ENCODE measurements at places on chromosomes 3 and 15. TPM values are rescaled to one million over a fixed set of nuclear protein-coding genes. Genes with fewer than 3 reads are reported as not detected.

- H3K4me3 ChIP-seq: no peak overlapping the region
- H3K36me3 ChIP-seq: no peaks in the 10 kb centered on the region
- no peaks in the 10 kb centered on the region for H3K4me1 ChIP-seq
- H3K27me3 ChIP-seq: no peaks in the 10 kb centered on the region
- DNase-seq: no peak
Observed at GRCh38 chr3:72344647-72345046, 503.6 kb downstream of the SHQ1 start.

DNA sequence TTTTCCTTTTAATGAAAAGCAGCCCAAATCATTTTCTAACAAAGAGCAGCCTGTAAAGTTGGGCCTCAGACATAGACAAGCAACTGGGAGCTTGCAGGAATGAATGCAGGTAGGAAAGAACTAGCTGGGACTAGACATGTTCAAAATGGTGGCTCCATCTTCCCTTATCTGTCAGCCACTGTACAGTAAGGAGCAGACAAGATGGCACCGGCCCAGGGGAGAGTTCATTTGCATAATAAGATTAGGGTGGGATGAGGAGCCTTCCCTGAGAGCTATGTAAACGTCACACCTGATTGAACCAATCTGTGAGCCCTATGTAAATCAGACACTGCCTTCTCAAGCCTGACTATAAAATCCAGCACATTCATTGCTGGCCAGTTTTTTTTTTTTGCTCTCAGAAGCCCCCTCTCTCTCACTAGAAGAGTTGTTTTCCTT, 59.7 kb upstream of the GK5 start:
- no peaks in the 10 kb centered on the region for H3K27me3 ChIP-seq
- no peaks in the 10 kb centered on the region for H3K36me3 ChIP-seq

DNA sequence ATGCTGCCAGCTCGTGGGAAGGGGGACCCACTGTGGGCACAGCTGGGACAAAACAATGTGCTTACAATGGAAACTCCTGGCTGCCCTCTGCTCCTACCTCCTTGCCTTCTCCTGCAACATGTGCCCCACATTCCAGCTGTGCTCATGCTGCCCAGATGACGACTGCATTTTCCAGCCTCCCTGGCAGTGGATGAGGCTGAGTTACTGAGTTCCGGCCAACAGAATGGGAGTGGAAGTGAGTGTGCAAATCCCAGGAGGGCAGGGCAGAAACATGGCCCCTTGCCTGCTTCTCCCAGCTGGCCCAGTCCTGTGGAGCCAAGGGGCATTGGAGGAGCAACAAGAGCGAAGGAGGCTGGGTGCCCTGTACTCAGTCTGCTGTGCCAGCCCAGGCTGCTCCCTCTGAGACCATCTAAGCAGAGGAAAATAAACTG, 17.1 kb downstream of the KLF15 start:
- H3K4me1 ChIP-seq: no peaks in the 10 kb centered on the region
- H3K36me3 ChIP-seq: no peaks in the 10 kb centered on the region
- H3K27ac ChIP-seq: no peak overlapping the region
- DNase-seq: no peak
- no peaks in the 10 kb centered on the region for H3K27me3 ChIP-seq

- no peaks in the 10 kb centered on the region for H3K27me3 ChIP-seq
- H3K36me3 ChIP-seq: no peaks in the 10 kb centered on the region
- H3K4me3 ChIP-seq: no peak overlapping the region
- H3K4me1 ChIP-seq: peaks cover 20% of the 10 kb centered on the region
- H3K27ac ChIP-seq: no peak overlapping the region
Observed at GRCh38 chr15:67095912-67096311, 30.5 kb downstream of the SMAD3 start.

DNA sequence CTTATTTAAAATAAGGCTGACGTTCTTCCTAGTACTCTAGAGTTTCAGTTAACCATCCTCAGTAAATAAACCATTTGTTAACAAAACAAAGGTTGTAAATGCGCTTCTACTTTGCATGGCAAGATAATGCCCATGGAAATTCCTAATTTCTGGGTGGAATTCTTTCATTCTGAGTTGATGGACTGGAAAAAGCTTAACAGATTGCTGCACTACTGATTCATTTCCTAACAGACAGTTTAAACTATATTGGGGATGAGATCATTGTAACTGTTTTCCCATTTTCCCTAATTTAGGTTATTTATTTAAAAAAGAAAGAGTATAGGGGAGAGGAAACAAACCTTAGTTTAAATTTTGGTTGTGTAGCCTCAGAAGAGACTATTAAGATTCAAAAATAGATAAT, 342.2 kb downstream of the NLGN1 start:
- no peaks in the 10 kb centered on the region for H3K27me3 ChIP-seq
- H3K36me3 ChIP-seq: no peaks in the 10 kb centered on the region
- DNase-seq: no peak
- no peak overlapping the region for H3K4me3 ChIP-seq
- H3K27ac ChIP-seq: no peak overlapping the region

GRCh38 chr15:56241374-56242105, 2.1 kb downstream of the RFX7 start:
- no peak overlapping the region for H3K27ac ChIP-seq
- no peak for DNase-seq
- peaks cover 14% of the 10 kb centered on the region for H3K4me1 ChIP-seq
- H3K4me3 ChIP-seq: peak overlapping the region; percentile 79
- no peaks in the 10 kb centered on the region for H3K27me3 ChIP-seq

DNA sequence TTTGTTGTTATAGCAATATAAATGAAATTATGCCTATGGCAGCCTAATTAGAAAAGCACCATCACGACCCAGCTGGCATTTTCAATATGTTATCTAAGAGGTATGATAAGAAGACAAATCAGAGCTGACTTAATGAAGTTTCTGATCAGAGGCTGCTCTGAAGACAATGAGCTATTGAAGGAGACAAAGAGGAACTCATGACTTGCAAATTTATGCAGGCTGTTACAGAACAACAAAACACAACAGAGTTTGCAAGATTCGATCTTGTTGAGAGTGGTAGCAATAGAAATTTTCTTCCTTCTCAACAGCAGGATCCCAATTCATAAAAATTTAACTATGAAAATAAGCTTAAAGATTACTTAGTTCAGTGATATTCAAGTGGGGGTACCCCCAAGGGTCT, 7.7 kb downstream of the CCDC54 start:
- H3K36me3 ChIP-seq: no peaks in the 10 kb centered on the region
- no peak overlapping the region for H3K4me3 ChIP-seq
- H3K4me1 ChIP-seq: no peaks in the 10 kb centered on the region
- DNase-seq: no peak

- no peaks in the 10 kb centered on the region for H3K4me1 ChIP-seq
- no peak overlapping the region for H3K27ac ChIP-seq
- H3K4me3 ChIP-seq: no peak overlapping the region
- H3K36me3 ChIP-seq: no peaks in the 10 kb centered on the region
Observed at GRCh38 chr15:79082363-79083070, 8.1 kb downstream of the RASGRF1 start.

GRCh38 chr3:159238646-159239045, 436.8 kb downstream of the MFSD1 start:
- DNase-seq: peak; percentile 24
- H3K4me1 ChIP-seq: no peaks in the 10 kb centered on the region
- H3K27me3 ChIP-seq: no peaks in the 10 kb centered on the region
- H3K4me3 ChIP-seq: no peak overlapping the region

Gene SPSB4
- total RNA-seq: 0.26 TPM

Gene ACVR2B
- total RNA-seq: 15.2 TPM

Data from adrenal gland (tissue), 19 donors.